ENCODE measurements at places on chromosomes 5 and 9.
A peak's percentile ranks its signal among the peaks of the same experiment; 100 is the strongest.

- DNase-seq = no peak
Measured at GRCh38 chr5:108124596-108124995, 257.3 kb downstream of the FBXL17 start.

- DNase-seq = no peak
Measured at GRCh38 chr9:2128141-2128540, 113.0 kb downstream of the SMARCA2 start.

GRCh38 chr5:54524082-54524481, 6.5 kb downstream of the SNX18 start:
- DNase-seq = no peak

GRCh38 chr9:7115606-7116005, 357.8 kb downstream of the KDM4C start:
- DNase-seq = no peak

DNA sequence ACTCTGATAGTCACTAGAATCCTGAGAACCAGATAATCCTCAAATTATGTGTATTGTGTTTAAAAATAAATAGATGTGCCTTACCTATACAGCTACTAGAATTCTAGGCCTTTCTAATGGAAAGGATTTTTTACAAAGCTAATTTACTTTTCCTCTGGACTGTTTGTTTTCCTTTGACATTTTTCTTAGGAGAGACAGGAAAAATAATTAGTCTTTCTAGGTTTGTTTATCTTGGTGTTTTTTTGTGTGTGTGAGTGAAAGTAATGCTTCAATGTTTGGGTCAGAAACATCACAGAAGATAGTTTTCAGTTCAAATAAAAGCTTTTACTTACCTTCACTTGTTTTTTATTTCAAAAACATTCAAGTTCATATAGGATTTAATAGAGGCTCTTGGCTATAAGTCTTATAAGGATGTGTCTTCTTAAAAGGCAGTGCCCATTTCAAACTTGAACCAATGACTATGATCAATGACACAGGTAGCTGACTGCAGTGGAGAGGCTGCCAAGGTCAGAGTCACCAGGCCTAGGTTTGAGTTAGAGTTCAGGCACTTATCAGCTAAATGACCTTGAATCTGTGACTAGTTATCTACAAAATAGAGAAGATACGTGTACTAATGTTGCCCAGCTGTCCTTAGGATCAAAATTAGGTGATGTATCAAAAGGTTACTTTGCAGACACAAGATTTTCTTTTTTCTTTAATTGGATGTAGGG, 92.8 kb downstream of the SNCAIP start:
- no peak for DNase-seq

- peak; percentile 74 for DNase-seq
Measured at GRCh38 chr9:18855656-18856055, 177.4 kb downstream of the SAXO1 start.

DNA sequence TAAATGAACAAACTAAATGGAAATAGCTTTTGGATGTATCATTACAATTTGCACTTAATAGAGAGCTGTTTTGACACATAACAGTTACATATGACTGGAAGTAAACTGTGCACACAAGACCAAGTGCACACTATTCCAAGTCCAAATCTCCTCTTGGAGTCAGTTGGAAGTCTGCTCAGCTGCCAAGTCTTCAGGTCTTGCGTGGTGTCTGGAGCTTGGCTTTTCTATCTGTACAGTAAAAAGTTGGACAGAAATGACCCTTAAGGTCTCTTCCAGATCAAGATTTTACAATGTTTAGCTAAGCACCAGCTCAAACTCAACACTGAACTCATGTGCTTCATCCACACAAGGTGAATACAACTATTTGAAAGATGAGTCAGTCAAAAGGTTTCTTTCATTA, 456.9 kb downstream of the RASEF start:
- DNase-seq = peak; percentile 8

DNA sequence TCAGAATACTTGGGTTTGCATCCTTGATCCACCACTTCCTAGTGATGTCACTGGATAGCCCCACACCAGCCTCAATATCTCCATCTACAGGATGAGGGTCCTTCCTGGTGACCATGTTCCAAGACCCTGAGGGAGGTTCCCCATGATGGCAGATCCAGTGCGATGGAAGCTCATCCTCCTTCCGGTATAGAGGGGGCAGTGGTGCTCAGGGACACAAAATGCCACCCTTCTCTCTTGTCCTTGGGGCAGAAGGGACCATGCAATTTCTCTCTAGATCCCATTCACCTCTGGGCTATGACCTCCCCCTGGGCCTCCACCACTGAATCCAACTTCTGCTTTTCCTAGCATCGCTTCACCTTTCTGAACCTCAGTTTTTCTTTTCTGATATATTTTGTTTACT, 5.4 kb upstream of the SLC25A51 start:
- DNase-seq = no peak

DNA sequence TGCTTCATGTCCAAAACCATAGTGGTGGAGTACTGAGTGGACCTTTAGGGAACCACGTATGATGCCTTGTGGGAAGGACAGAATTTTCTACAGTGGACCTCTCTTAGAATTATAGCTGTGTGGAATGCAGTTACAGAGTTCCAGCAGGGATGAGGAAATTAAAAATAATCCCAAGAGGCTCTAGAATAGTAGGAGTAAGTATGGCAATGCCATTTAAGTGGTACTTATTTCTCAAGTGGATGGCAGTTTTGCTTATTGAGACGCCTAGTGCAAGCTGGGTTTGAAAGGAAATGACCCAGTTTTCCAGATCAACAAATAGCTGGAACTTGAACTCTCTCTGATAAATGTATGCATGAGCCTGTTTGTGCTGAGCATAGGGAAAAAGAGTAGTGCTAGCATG, 431.6 kb downstream of the PRR16 start:
- no peak for DNase-seq

- no peak for DNase-seq
Measured at GRCh38 chr5:66494437-66494836, 101.8 kb upstream of the MAST4 start.

DNA sequence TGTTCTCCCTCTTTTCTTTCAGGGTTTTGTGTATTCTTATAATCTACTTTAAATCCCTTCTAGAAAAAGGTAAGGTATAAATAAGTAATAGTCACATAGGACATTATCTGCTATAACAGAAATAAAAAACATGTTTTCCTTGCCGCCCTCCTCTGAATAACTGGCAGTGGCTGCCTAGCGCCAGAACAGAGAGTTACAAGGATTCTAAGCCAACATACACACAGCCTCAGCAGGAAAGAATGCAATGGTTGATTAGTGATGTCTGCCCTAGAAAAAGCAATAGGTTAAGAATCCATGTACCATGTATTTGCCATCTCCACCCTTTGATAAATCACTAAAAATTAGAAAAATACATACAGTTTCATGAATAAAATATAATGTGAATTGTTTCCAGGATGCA, 4.9 kb downstream of the MED27 start:
- peak; percentile 84 for DNase-seq

GRCh38 chr5:143037071-143037470, 266.9 kb downstream of the ARHGAP26 start:
- no peak for DNase-seq

- no peak for DNase-seq
Measured at GRCh38 chr5:32231241-32231640, 57.1 kb upstream of the GOLPH3 start.

DNA sequence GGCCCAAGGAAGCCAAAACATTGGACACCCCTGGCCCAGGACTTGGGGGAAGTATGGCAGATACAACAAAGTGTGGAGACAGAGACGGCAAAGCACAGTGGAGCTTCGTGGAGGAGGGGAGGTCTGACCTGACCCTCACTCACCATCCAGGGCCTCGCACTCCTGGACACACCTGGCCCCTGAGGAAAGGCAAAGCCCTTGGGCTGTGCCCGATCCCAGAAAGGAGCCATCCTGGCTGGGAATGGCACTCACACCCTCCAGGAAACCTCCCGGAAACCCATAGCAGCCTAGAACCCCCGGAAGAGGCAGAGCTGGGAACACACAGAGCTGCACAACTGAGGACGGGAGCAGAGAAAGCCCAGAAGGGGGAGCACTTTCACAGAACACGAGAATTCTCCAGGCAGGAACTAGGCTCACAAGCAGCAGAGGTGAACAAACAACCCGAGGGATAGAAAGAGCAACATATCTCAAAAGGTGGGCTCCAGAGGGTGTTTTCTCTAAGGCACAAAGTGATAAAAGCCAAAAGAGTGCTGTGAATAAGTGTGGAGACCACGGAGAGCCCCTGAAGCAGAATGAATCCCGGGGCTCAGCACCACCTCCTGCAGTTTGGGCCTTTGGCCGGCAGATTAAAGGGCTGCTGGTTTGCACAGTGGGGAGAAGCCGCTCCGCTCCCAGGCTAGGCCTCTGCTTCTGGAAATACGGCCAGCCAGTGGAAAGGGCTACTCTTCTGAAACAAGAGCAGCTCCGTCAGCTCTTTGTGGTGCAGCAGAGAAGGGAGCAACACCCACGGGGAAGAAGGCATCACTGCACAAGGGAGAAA, 108.2 kb downstream of the UBE2R2 start:
- peak; percentile 77 for DNase-seq
